ENCODE measurements at places on chromosomes 12 and 14.

GRCh38 chr12:49901986-49902385 is 1.7 kb downstream of the FAIM2 start:
- no peak for DNase-seq

- DNase-seq: no peak
Observed at GRCh38 chr14:71702786-71703185, 229.4 kb upstream of the RGS6 start.

DNA sequence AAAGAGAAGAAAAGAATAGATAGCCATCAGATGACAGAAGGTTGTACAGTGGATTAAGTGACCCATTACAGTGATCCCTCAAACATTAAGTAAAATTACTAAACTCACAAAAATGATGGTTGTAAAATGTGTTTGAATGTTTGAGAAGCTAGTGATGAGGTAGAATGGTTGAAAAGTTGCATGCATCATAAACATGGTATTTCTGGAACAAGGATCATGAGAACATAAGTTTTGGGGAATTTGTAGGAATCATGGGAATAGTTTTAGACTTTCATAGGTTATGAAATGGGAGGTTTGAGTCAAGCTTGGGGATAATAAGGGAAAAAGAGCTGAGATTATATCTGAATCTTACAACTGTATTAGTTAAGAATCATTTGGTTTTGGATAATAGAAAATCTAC is 34.1 kb upstream of the NEDD1 start:
- no peak for DNase-seq

GRCh38 chr14:71594821-71595220 is 337.4 kb upstream of the RGS6 start:
- DNase-seq: no peak

DNA sequence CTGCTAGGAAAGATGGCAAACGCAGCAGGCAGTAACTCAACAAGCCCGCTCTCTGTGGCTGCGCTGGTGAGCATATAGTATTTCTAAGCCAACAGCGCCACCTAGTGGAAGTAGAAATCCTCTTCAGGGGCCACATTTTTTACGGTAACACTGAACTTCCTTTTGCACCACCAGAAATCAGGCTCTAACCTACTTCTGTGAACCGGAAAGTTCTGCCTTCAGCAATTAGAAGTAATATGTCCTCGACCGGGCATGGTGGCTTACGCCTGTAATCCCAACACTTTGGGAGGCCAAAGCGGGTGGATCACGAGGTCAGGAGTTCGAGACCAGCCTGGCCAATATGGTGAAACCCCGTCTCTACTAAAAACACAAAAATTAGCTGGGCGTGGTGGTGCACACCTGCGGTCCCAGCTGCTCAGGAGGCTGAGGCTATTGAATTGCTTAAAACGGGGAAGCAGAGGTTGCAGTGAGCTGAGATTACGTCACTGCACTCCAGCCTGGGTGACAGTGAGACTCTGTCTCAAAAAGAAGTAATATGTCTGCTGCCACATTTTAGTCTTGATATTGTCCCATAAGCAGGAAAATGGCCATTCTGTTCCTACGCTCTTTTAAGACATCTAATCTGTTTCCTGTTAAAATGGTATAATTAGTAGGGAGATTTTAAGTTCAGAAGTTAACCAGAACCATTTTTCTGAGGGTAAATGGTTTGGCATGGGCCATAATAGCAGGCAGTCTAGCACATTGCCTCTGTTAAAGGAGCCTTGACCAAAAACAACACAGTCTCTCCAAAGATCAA is 26.8 kb downstream of the APOBEC1 start:
- peak; percentile 70 for DNase-seq

- no peak for DNase-seq
Observed at GRCh38 chr14:63205866-63206265, 1.6 kb downstream of the RHOJ start.

GRCh38 chr12:52119398-52120254 is 40.1 kb downstream of the SMIM41 start:
- DNase-seq: no peak

- no peak for DNase-seq
Observed at GRCh38 chr12:57707250-57707649, 13.3 kb downstream of the OS9 start.

DNA sequence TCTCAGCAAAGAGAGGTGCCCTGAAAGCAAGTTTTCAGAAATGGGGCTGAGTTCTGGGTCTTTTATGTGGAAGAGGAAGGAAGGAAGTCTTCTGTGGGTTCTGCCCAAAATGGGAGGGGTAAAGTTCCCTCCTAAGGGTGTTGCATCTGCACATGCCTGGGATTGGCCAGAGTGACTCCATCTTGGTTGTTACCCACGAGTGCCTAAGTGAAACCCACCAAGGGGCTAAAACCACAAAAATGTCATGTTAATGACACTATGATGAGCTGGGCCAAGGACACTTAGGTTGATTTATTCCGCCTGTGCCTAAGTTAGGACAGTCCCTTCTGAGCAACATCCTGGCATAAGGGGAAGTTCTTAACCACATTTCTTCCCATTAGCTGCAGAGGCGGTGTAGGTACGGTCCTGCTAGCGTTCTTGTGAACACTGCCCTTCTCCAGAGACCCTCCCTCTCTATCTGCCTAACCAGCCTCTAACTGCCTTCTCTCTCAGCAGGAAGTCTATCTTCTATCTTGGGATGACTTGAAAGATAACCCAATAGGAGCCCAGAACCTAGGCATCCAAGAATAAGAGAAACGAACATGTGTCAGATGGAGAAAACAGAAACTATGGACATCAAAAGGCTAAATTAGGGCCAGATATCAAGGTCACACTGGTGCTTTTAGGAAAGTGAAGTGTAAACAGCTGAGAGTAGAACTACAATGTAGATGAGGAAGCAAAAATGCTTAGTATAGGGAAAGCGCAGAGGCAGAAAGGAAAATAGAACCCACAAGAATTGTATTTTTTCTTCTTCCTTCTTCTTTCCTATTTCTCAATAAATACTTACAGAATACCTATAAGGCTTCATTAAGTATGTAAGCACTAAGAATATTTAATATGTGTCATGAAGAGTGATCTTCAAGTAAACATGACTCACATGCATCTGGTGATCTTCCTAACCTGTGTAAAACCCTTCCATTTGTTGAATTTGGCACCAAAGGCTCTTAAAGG is 104.2 kb upstream of the AMN1 start:
- peak; percentile 6 for DNase-seq

Measured in T-helper 1 cell (primary cell).